AG04450 (cell line): ENCODE measurements at places on chromosomes 3 and 15. TPM values are rescaled to one million over a fixed set of nuclear protein-coding genes. Genes with fewer than 3 reads are reported as not detected.

Gene CORO2B
- 16.1 and 22.0 TPM in 2 replicates for polyA plus RNA-seq

Gene CIDEC
- not detected in 2 replicates for polyA plus RNA-seq

Gene SSUH2
- 0.09 and 0.12 TPM in 2 replicates for polyA plus RNA-seq

Gene DPPA2
- not detected in 2 replicates for polyA plus RNA-seq

Gene CGNL1
- 0.25 and 0.33 TPM in 2 replicates for polyA plus RNA-seq

Gene ROPN1
- 0.25 and 0.29 TPM in 2 replicates for polyA plus RNA-seq
